ENCODE measurements at places on chromosomes 1 and 21.

DNA sequence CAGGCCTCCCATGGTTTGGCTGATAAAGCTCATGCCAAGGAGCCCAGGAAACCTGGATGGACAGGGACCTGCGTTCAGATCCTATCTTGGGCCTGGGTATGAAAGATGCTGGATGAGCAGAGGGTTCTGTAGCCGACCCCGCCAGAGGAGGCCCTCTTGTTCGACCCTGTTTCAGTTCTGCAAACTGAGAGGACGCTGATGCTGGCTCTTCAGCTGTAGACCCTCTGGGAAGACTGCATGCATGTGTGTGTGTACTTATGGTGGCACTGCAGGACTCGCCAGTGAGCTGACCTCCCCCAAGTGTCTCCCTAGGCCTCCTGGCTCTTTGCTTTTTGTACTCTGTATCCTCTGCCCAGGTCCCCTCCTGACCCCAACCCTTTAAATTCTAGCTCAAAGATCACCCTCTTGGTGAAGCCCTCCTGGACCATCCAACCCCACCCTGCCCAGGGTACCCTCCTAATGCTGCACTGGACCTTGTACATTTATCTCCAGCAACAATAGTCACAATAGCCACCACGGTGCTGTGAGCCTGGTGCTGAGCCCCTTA, 1.6 kb downstream of the EPS8L3 start:
- DNase-seq, result no peak

DNA sequence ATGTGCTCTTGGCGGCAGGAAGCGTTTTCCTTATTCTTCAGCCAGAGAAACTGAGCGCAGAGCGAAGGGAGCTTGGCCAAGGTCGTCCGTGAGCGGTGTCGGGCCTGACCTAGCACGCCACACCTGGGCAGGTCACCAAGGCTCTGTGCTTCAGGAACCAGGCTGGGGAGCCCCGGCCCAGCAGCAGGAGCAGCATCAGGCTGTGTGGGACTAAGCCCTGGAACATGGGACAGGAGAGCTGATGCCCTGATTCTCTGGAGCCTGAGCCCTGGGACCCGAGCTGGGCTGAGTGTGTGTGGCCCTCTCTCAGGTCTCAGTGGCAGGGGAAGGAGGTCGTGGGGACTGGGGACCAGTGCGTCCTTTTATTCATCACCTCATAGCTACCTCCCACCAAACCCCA, 65.2 kb upstream of the ABCG1 start:
- DNase-seq, result no peak

DNA sequence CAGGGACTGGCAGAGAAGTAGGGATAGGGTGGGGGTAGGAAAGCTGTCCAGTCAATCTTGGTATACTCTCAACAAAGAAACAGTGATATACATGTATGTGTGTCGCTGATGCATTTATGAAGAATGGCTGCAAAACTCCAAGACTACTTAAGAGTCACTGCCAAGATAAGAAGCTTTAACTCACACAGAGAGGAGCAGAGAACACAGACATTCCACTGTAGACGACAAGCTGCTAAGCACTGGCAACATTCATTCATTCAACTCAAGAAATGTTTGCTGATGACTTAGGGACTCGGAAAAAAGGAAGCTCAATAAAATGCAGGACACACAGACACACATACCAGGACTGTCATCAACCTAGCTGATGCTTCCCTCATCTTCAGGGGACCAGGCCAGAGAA, 5.5 kb downstream of the CTNNBIP1 start:
- DNase-seq, result no peak

GRCh38 chr1:6098303-6099215, 52.9 kb downstream of the KCNAB2 start:
- DNase-seq, result no peak

GRCh38 chr1:30778154-30778978, 20.8 kb upstream of the LAPTM5 start:
- DNase-seq, result no peak

GRCh38 chr1:11731691-11732283, 4.1 kb upstream of the AGTRAP start:
- DNase-seq, result no peak

Measured in activated CD4-positive, alpha-beta T cell treated with anti-CD3 and anti-CD28 coated beads for 24 hours (primary cell).